ENCODE measurements at places on chromosomes 3 and 15.

DNA sequence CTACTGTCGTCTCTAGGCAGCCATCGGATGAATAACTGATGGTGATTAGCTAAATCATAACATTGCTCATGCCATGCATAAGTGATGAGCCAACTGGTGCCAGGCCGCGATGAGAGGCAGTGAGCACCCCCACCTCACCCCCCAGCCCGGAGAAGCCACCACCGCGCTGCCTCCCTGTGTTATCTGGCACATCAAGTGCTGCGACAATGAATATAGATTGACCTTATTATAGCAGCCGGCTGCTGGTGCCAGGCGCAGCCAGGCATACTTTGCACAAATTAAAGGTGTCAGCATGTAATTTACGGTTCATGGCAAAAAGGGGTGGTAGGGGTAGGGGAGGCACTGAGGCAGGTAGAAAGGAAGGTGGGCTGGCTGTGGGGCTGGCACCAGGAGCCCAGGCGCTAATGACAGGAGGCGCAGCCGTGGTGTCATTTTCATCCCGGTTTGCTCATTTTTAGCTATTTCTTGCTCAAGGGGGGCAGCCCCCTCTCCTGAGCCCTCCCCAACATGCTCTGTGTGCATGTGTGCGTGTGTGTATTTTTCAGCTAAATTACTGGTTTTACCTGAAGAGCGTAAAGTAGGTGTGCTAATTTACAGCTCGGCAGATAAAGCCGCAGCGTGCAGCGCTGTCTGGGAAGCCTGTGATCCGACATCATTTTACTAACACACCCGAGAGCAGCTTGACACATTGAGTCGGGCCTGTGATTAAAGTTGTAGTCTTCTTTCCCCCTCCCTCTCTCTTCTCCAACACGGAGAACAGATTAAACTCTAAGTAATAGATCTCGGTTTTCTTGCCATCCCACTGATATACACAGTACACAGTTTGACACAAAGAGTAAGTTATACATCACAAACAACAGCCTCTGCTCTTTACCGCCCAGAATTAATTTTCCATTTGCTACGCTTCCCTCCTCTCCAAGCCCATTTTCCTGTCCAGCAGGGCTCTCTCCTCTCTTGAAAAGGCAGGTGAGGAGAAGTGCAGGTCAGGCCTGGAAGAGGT, 212.3 kb downstream of the RPLP1 start:
- DNase-seq: no peak

GRCh38 chr15:39301589-39301999, 279.3 kb upstream of the THBS1 start:
- DNase-seq: no peak

- no peak for DNase-seq
Measured at GRCh38 chr3:4731543-4732111, 238.5 kb downstream of the ITPR1 start.

DNA sequence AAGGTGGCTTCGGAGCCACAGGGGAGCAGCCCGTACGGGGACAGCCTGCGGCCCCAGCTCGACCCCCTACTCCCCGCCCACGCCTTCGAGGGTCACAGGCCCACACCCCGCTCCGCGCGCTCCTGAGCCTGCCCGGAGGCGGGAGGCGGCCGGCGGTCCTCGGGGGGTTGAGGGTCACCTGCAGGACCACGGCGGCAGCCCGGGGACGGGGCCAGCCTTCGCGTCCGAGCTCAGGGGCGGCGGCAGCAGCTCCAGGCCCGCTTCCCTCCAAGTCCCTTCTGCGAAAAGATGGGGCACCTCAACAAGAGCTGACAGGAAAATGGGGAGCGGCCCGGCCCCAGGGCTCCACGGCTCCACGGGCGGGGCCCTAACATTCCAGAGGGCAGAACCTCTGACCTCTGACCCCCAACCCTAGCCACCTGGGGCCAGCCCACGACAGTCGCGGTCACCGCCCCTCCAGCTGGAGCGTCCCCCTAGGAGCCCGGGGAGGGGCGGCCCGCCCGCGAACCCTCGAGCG, 428 bp downstream of the LYSMD4 start:
- no peak for DNase-seq

GRCh38 chr3:34131091-34131490, 332.7 kb downstream of the PDCD6IP start:
- DNase-seq: no peak
